ENCODE measurements at places on chromosomes 4 and X.

- DNase-seq = no peak
Observed at GRCh38 chr4:72326692-72327632, 242.1 kb downstream of the ADAMTS3 start.

GRCh38 chr4:16694173-16694883 lies 204.1 kb downstream of the LDB2 start:
- no peak for DNase-seq

- no peak for DNase-seq
Observed at GRCh38 chr4:181475359-181475758, 767.8 kb upstream of the TENM3 start.

GRCh38 chr4:14035076-14035475 lies 407.6 kb upstream of the BOD1L1 start:
- no peak for DNase-seq

- DNase-seq = no peak
Observed at GRCh38 chrX:70171624-70172023, 5.7 kb upstream of the DGAT2L6 start.

DNA sequence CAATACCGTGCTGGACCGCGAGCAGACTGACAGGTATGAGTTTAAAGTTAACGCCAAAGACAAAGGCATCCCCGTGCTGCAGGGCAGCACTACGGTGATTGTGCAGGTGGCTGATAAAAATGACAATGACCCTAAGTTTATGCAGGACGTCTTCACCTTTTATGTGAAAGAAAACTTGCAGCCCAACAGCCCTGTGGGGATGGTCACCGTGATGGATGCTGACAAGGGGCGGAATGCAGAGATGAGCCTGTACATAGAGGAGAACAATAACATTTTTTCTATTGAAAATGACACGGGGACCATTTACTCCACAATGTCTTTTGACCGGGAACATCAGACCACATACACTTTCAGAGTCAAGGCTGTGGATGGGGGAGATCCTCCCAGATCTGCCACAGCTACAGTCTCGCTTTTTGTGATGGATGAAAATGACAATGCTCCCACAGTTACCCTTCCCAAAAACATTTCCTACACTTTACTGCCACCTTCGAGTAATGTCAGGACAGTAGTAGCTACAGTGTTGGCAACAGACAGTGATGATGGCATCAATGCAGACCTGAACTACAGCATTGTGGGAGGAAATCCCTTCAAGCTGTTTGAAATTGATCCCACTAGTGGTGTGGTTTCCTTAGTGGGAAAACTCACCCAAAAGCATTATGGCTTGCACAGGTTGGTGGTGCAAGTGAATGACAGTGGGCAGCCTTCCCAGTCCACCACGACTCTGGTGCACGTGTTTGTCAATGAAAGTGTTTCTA lies 3.2 kb downstream of the PCDH7 start:
- DNase-seq = no peak

- no peak for DNase-seq
Observed at GRCh38 chr4:127622921-127623796, 9.6 kb upstream of the INTU start.

DNA sequence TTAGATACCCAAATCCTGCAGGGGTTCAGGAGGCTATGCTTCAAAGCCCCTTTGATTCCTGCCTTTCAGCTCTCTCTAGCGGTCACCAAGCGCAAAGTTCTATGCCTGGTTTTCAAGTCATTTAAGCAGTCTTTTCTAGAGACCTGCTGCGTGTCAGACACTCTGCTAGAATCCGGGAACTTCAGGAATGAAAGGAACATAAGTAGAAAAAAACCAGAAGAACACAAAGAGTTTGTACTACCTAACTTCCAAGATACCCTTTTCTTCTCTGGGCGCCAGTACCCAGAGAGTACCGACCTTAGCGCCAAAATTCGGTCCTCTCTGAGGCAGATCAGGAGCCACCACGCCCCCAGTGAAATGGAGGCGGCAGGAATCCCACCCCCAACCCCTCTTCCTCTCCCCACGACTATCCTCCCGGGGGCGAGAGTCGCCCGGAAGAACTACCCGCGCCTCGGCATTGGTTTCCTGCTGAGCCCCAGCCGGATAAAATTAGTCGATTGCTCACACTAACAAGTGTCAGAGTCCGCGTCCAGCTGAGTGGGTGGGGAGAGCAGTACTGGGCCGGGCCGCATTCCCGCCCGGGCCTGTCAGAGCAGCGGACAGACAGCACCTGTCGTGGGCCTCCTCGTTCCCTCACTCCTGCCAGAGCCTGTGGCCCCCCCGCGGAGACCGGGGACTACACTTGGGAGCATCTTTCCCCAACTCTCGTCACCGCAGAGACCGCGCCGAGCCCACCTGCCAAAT lies 78.8 kb downstream of the RLIM start:
- no peak for DNase-seq

- no peak for DNase-seq
Observed at GRCh38 chr4:154399259-154399974, 92.2 kb downstream of the DCHS2 start.

GRCh38 chrX:154986826-154987575 lies 35.5 kb downstream of the F8 start:
- DNase-seq = no peak

DNA sequence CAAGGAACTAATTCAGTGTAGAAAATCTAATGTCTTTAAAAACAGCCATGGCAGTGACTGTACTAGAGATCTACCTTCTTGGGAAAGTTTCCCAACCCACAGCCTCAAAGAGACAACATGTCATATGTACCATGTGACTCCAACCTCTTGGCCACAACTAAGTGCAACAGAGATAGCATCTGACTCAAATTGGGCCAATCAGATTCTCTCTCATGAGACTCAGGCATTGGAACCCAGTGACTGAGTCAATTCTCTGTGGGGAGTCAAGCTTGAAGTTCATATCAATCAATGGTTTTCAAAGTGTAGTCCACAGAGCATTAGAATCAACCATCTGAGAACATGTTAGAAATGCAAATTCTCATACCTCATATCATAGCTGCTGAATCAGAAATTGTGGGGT lies 123.3 kb downstream of the MBNL3 start:
- no peak for DNase-seq

- DNase-seq = no peak
Observed at GRCh38 chr4:122823476-122823875, 3.2 kb upstream of the FGF2 start.

DNA sequence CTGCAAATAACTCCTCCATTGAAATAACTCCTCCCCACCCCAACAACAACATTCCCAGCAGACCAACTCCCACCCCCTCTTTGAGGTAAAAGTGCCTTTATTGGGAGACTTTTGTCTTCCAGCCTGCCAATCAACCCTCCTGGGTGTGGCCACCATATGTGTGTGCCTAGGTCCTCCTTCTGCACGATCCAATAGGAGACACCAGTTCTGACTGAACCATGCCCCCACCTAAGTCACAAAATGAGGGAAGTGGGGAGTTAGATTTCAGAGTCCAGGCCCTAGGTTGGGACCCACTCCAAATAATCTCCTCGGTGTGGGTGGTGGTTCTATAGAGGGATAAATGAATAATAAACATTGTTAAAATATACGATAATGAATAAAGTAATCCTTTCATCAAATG lies 3.0 kb downstream of the PLP2 start:
- no peak for DNase-seq

Data from LNCaP clone FGC (cell line).